Suppressor macrophage (primary cell): ENCODE measurements at places on chromosomes 7 and 10.

DNA sequence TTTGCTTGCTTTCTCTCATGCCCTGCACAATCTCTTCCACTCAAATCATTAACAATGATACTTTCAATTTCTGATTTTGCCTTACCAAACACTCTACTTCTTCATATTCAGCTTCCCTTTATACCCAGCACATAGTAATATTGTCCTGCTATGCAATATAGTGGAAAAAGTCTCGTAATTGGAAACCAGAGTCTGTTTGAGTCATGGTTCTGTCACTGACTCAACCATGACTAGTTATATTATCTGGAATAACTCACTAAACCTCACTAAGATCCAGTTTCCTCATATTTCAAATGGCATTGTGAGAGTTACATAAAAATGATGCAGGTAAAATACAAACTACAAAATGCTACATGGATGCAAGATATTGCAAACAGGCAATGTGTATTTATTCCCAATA is 98.5 kb upstream of the LRRTM3 start:
- no peak for DNase-seq

DNA sequence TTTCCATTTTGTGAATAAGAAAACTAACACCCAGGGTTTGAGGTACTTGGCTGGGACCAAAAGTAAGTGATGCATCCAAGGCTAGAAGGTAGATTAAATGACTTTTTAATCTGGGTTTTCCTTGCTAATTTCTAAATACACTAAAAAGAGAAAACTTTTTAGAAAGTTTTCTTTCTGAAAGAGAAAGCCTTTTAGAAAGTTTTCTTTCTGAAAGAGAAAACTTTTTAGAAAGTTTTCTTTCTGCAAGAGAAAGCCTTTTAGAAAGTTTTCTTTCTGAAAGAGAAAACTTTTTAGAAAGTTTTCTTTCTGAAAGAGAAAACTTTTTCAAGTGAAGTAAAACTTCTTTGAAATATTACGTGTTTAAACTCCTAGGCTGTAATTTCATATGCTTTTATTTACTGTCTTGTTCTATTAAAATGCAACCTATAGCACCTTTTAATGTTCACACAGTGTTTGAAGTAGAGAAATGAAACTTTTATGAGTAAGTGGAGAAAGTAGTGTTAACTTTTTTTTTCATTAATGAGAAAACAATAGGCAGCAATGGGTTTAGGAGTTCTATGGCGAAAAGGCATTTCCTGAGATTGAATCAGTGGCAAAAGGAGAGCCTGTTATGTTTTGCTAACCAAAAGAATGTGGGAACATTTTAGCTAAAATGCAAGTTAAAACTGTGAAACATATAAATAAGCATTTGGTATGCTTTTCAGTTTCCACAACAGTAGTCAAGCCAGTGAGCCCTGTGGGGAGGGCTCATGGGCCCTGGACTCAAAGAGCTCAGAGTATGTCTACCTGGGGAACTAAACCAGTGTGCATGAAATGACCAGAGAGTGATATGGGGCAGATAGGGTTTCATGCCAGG is 103.7 kb downstream of the RBM20 start:
- DNase-seq = no peak

DNA sequence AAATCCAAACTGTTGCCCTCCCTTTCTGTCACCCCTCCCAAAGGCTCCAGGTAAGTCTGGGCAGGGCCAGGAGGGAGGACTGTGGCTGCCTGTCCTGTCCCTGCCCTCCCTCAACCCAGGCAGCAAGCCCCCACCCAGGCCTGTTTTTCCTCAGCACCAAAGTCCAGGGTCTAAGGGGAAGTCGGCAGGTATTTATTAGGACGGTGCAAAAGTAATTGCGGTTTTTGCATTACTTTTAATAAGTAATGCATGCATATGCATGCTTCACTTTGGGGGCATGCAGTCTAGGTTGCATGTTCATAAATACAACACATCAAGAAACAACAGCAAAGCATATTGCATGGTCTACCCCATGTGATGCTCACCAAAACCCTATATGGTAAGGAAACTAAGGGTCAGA is 15.2 kb upstream of the HABP2 start:
- no peak for DNase-seq

DNA sequence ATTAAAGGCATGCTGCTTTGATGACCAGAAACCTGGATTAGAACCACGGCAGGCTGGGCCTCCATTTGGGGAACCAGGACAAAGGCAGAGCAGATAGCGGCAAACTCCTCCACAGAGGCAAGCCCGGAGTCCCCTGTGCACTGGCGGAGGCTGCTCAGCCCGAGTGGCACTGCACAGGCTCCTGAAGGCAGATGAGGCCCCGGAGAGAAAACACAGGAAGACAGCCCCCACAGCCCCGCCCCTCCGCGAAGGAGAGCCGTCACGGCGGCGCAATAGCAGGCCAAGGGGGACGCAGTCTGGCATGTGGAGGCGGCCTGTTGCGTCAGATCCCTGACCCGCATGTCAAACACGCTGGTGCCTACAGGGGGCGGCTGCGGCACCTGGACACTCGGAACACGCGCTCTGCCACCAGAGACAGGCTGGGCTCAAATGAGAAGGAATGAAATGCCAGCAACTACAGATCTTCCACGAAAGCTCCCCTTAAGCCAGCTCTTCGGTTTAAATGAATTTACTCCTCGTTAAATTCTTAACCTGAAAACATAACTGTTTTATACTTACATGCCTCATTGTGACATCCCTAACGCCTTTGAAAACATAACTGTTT is 128.5 kb downstream of the MAD1L1 start:
- DNase-seq = peak; percentile 86

DNA sequence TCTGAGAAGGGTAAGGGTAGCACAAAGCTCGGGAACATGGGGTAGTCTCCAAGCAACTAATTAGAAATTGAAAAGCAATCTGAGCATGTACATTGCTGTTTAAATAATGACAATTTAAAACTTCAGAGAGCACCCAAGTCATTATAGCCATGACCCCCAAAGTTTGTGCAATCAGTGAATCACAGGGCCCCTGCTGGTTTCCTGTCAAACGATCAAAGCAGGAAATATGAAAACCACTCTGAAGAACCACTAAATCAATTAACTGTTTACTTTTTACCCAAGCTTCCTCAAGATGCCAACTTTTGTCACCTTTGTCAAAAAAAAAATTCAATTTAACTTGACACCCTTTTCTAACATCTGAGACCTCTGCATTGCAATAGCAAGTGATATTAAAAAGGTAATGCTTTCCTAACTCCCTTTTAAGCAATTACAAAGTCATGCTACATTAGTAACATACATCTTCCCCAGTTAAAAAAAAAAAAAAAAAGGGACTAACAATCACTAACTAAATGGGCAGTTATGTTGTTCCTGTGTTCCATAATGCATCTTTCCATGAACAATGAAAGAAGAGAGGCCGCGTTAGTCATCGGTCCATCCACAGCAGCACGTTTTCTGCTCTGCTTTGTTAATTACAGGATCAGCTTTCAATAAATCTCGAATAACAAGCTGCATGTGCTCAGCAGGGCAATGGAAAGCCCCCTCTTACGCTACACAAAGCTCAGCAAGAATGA is 80.6 kb downstream of the ETV1 start:
- DNase-seq = no peak

DNA sequence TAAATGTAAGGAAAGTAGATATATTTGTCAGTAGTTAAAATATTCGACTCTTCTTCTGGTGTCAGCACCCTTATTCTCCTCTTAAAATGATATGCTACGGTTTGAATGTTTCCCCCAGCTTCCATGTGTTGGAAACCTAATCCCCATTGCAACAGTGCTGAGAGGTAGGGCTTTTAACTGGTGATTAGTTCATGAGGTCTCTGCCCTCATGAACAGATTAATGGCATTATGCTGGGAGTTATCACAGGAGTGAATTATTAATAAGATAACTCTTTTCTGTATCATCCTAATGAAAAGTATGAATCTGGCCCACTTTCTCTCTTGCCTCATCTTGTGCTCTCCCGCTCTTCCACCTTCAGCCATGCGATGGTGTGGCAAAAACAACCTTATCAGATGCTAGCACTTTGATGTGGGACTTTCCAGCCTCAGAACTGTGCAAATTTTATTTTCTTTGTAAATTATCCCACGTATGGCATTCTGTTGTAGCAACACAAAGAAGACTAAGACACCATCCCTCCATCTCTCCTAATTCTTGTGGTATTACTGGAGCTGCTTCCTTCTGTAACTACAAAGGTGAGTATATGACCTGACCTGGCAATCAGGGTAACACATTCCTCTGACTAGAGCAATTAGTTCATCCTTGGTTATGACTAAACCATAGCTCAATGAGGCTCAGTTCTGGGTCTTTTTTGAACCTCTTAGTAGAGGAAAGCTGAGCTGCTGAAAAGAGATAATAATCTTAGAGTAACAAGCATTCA is 171.1 kb upstream of the TMEM196 start:
- no peak for DNase-seq

GRCh38 chr10:128286762-128287500 is 160.7 kb upstream of the MKI67 start:
- no peak for DNase-seq

- peak; percentile 88 for DNase-seq
These were observed 177.9 kb downstream of the CHN2 start for GRCh38 chr7:29372351-29373090.

DNA sequence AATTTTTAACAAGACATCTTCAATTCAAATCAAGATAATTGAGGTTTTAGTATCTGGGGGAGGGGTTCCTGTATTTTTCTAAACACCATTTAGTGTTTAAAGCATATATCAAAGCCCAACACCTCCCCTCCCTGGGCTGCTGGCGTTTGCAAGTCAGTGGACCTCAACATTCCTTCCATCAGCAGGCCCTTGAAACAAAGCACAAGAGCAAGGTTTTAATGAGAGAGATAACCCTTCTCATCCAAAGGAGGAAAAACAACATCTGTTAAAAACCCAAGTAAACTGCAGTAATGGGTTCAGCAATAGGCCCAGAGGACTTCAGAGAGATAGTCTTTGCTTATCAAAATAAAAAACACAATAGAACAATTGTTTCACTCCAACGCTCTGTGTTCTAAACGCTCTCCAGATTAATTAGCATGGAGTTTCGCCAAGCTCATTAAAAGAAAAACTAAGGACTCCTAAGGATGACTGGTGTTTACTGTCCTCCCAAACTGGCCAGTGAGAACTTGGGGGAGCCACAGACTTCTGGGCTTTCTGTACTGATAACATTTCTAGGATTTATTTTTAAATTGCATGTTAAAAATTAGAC is 2.5 kb downstream of the JCAD start:
- no peak for DNase-seq

GRCh38 chr10:84214612-84215235 is 10.6 kb downstream of the LRIT2 start:
- peak; percentile 57 for DNase-seq

- no peak for DNase-seq
These were observed 560.3 kb downstream of the ATRNL1 start for GRCh38 chr10:115653473-115653872.

DNA sequence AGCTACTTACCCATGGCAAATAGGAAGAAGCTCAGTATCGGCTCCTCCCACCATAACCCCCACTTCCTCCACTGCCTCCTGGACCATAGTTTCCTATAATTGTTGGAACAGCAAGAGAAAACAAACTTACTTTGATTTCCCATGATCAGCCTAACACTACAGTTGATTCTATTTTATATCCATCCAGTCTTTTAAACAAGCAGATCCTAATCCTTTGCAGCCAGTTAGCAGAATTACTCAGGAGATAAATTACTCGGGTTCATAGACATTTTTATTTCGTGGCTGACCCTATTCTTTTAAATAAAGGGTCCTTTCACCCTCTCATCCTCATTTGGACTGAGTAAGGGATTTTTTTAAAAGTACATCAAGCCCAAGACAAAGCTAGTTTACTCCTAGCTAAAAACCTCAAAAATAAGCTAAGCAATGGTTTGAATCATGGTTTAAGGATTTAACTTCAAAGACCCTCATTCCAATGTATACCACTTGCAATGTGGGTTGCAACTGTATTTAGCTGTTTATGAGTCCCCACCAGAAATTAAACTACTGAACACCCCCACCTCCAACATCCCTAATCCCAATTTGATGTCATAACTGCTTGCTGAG is 8.0 kb downstream of the HNRNPA2B1 start:
- DNase-seq = no peak

DNA sequence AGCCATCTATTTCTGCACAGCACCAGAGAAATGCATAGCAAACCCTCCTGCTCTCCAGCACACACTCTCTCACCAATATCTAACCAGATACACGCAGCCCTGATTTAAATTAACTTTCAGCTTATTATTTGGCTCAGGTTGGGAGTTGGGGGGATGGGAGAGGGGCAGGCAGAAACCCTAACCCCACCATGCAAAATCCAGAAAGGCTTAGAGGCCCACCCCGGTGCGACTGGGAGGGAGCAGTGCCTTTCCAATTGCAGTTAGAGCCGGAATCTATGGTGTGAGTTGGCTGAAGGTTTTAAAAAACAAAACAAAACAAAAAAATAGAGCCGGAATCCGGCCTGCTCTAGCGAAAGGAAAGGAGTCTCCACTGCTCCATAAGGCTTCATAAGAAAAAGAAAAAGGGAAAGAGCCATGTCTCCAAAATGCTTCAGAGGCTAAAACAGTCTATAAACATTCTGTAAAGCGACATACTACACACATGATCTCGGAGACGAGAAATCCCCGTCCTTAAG is 2.9 kb downstream of the IGF2BP3 start:
- DNase-seq = no peak

DNA sequence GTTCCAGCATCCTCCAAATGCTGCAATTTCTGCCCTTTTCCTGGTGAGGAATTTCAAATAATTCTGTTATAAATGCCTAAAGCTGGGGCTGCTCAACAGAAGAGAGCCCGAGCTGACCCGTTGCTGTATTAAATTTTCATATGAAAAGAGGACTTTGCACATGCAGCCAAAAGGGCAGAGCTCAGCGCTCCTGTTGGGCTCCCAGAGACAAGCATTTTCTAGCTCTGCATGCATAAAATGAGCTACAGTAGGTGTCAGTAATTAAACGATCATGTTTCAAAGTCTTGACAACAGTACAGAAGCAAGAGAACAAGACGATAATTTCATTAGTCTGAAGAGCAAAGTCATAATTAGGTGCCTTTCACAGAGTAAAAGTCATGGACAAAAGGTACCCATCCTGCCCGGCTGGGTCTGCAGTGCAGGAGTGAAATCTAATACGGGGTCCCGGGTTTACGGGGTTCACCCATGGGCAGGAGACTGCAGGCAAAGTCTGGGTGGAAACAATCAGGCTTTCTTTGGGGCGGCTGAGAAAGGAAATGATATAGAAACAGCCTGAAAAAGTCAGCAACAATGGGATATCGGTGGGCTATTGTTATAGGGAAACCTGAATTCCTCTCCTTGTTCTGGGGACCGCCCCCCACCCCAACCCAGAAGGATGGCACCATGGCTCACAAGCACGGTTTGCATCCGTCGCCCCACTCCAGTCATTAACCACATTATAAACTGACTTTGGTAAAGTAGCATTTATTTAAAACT is 66.0 kb downstream of the EBF3 start:
- DNase-seq = no peak
